ENCODE measurements at places on chromosomes 5 and 9. TPM values are rescaled to one million over a fixed set of nuclear protein-coding genes. Genes with fewer than 3 reads are reported as not detected.

CYLC2 gene
- total RNA-seq, result not detected

DNA sequence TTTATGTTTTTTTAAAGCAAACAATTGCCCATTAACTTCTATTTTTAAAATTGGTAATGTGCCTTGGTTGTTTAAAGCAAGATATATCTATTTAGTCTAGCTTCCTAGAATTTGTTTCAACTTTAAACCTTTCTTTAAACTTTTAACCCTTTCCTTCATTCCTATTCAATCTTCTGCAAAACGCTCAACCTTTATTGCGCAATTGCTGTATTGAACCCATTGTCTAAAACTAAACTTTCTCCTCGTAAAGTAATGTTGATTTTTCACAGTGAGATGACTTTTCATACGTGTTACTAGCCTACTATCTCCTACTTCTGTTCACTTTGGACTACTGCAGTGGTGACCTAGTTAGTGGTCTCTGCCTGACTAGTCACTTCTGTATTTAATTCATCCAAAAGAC lies 63.3 kb downstream of the SMC5 start:
- no peaks in the 10 kb centered on the region for H3K27me3 ChIP-seq
- H3K4me3 ChIP-seq, result no peak overlapping the region
- DNase-seq, result no peak

OSMR gene
- 26.4 TPM for total RNA-seq

GRCh38 chr5:86688406-86688805 lies 70.7 kb downstream of the COX7C start:
- no peak overlapping the region for H3K4me3 ChIP-seq
- no peaks in the 10 kb centered on the region for H3K4me1 ChIP-seq
- no peak overlapping the region for H3K27ac ChIP-seq
- no peaks in the 10 kb centered on the region for H3K36me3 ChIP-seq
- H3K27me3 ChIP-seq, result no peaks in the 10 kb centered on the region

GRCh38 chr9:123390337-123391135 lies 34.5 kb downstream of the CRB2 start:
- H3K4me1 ChIP-seq, result no peaks in the 10 kb centered on the region
- H3K36me3 ChIP-seq, result no peaks in the 10 kb centered on the region
- no peak overlapping the region for H3K4me3 ChIP-seq
- no peaks in the 10 kb centered on the region for H3K27me3 ChIP-seq
- no peak for DNase-seq

- no peak overlapping the region for H3K4me3 ChIP-seq
- H3K27ac ChIP-seq, result no peak overlapping the region
- H3K4me1 ChIP-seq, result peaks cover 17% of the 10 kb centered on the region
- no peaks in the 10 kb centered on the region for H3K27me3 ChIP-seq
- H3K36me3 ChIP-seq, result no peaks in the 10 kb centered on the region
Measured at GRCh38 chr9:73118898-73119554, 32.6 kb upstream of the ANXA1 start.

- no peak overlapping the region for H3K27ac ChIP-seq
- H3K4me3 ChIP-seq, result no peak overlapping the region
- H3K27me3 ChIP-seq, result peaks cover 43% of the 10 kb centered on the region
- no peak for DNase-seq
Measured at GRCh38 chr5:11076945-11077613, 316.0 kb upstream of the DAP start.

Data from SJSA1 (cell line).